ENCODE measurements at places on chromosomes 7 and 10.
A peak's percentile ranks its signal among the peaks of the same experiment; 100 is the strongest.

GRCh38 chr7:50866343-50867033, 83.8 kb upstream of the GRB10 start:
- no peak for DNase-seq

DNA sequence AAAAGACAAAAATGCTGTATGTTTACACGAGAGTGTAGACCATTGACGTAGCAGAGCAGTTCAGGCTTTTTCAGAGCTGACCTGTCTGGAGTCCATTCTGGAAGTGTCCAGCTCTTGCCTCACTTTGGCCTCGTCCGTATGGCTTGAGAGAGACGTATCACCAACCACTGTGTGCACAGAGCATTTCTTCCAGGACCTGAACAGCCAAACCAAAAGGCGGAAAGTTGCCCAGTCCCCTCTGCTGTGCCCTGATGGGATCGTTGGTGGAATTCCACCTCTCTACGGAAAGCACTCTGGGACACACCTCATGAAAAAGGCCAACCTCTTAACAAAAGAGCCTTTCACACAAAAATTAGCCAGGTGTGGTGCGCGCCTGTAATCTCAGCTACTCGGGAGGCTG, 184.7 kb upstream of the SH2B2 start:
- DNase-seq, result peak; percentile 54

GRCh38 chr10:91409069-91409868, 875 bp upstream of the HECTD2 start:
- DNase-seq, result peak; percentile 90

DNA sequence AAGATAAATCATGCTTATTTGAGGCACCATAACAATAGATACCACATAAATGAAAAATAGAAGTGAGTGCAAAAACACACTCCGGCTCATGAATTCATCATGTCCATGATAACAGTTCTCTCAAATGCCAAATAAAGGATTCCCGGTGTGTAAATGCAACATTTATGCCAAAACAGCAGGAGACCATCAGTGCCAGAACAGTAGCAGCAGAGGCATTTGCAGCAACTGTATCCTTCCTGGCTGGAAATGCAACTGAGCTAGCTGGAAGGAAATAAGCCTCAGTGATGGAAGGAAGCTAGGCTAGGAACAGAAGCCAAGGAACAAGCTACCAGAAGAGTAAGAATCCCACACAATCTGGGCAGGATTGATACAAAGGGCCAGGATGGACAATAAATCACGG, 79.9 kb upstream of the THSD7A start:
- no peak for DNase-seq

- no peak for DNase-seq
Measured at GRCh38 chr7:99128076-99128950, 15.6 kb downstream of the SMURF1 start.

DNA sequence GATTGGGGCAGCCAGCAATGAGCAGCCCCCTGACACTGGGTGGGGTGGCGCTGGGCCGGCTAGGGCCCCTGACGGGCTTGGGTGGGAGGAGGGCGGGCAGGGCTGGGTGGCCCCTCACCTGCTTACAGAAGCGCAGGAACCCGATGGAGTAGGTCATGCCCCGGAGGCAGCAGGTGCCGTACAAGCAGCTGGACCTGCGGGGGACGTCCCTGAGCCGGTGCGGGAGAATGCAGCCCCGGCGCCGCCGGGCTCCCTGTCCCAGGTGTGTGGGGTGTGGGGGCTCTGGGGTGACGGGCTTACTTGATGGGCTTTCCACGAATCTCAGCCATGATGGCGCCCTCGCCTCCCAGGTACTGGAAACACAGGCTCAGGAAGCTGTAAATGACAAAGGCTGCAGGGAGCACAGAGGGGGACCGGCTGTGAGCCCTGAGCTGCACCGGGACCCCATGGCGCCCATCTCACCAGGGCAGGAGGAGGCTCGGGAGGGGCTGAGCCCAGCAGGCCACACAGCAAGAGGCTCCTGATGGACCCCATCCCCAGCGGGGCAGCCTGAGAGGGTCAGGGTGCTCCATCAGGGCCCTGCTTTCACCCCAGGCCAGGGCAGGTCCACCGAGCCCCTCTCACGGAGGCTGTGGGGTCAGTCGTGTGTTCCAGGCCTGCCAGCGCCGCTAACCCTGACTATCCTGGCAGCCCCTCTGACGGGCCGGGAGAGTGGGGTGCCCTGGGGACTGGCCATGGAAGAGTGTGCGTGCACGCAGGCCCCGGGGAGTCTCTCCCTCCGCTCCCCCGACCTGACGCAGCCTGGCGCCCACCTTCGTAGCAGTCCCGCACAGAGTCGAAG, 5.8 kb downstream of the TMEM184A start:
- DNase-seq, result no peak

GRCh38 chr7:17530741-17531421, 232.4 kb downstream of the AHR start:
- DNase-seq, result no peak

DNA sequence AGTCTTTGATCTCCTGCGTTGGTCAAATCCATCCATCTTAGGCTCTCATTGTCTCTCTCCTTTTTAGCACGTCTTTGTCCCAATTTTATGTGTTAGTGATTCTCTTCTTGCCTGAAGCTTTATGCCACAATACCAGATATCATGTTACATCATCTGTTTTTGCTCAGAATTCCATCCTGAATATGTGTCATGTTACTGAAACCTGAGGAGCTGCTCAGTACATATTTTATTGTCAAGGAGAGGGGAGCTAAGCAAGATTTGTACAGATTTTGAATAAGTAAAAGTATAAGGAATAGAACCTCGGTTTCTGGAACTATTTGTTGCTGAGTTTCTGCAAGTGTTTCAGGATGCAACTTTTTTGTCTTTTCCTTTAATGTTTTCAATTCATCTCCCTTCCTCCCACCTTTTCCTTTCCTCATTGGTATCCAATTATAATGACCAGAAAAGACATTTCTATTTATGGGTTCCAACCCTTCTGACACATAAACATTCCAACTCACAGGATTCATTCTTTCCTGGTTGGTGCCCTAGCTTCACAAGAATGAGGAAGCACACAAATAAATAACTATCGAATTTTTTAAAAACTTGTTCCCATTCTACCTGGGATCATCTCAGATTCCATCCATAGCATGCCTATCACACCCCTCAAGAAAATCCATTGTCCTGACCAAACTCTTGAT, 291.8 kb downstream of the CRPPA start:
- DNase-seq, result no peak

DNA sequence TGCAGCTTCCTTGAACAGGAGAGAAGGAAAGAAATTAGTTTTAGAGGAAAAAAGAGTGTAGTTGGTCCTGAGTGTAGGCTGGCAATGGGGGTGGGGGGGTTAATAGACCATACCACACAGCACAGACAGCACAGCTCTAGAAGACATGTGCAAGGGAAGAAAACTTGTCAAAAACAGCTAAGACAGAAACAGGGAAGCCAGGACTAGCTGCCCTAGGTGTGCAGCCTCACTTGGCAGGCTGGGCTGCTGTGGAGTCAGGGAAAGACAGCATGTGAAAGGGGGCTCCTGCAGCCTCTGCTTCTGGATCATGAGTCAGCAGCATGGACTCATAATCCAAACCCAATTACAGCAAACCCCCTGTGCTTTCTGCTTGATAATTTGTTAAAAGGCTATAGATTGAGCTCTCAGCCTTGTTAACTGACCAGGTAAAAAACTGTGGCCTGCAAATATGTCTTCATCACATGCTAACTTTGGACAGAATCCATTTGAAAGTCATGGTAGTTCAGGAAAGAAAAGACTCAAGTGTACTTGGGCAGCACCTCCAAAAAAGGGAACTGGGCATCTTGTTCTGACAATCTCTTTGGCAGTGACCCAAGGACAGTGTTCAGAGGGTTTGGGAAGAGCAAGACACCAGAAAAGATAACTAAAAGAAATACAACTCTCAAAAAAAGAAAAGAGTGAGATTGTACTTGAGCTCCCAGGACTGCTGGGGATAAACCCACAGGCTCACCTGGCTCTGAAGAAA, 142.2 kb upstream of the VWC2 start:
- no peak for DNase-seq

GRCh38 chr7:132131196-132131595, 445.1 kb downstream of the PLXNA4 start:
- no peak for DNase-seq

GRCh38 chr10:72126184-72126871, 38.0 kb upstream of the SPOCK2 start:
- no peak for DNase-seq

- no peak for DNase-seq
Measured at GRCh38 chr7:36071605-36072004, 81.4 kb upstream of the EEPD1 start.

- no peak for DNase-seq
Measured at GRCh38 chr7:79507131-79507530, 53.7 kb upstream of the MAGI2 start.

GRCh38 chr7:140643416-140643815, 2.8 kb upstream of the DENND2A start:
- no peak for DNase-seq

- no peak for DNase-seq
Measured at GRCh38 chr10:105956550-105956949, 1208.0 kb downstream of the SORCS1 start.

DNA sequence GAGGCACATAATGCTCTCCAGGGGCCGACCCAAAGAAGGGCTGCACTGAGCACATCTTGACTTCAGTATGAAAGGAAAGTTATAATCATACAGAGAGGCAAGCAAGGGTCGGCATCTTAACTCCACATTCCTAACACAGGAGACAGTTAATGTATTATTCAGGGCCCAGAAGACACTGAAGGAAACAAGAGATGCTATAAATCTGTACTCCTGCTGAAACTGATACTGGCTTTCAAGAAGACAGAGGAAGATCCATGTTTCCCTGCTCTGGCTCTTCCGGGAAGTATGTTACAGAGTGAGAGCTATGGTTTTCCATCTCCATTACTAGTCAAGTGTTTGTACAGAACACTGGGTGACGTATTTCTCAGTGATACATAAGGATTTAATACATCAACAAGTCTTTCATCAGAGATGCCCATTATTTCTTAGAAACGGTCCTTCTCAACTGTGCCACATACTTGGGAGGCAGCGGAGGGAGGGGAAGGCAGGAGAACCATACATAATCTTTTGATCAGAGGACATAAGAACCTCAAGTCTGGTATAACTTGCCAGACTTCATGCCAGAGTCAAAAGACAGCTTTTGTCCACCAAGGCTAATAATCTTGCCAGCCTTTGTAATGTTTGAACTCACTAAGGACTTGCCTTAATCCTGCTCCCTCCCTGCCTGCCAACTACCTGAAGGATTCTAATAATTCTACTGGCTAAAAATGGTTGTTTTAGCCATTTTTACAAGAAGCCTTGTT, 58.1 kb downstream of the ENO4 start:
- DNase-seq, result no peak

DNA sequence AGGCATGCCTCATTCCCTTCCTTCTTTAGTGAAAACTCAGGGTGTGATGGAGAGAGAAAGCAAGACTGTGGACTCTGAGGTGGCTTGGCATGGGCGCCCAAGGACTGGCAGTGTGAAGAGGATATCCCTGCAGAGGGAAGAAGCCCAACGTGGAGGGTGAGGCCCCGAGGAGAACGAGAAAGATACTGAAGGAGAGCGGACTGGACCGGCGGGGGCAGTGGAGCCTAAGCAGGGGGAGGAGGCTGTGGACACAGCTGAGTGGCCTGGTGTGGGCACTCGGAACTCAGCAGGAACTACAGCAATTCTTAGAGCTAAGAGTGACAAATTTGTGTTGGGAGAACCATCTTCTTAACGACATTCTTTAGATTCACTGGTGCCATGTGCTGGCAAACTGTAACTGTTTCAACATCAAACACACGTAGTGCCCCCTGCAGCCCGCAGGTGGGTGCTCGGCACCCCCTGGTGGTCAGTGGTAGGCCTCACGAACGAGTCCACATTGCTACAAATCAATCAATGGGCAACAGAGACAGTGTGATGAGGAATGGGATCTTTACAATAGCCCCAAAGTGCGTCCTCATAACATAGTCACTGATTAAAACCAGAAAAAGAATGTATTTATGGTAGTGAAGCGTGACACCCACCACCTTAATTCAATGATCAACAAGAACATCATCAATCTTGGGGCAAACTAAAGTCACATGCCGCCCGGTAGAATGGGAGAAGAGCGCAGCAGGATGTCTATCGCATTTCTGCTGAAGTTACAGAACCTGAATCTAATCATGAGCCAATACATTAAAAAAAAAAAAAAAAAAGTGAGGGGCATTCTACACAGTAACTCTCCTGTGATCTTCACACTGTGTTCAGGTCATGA, 2.0 kb upstream of the SFTPA1 start:
- no peak for DNase-seq

DNA sequence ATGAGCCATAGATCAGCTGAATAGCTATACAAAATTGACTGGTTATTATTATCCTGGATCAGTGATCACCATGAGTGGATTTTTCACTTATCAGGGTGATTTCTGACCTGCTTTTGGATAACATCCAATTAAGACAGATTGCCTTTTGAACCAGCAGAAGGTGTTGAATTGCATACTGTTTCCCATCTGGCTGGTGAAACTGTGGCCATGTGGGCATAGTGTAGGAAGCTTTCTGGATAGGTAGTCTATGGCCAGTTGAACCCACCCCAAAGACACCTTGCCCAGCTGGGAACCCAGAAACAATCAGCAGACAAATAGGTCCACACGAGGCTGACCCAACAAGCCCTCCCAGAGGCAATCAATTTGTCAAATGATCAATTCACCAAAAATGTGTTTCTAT, 29.3 kb downstream of the DNAJC12 start:
- DNase-seq, result no peak

GRCh38 chr7:18975276-18975675, 142.2 kb downstream of the TWIST1 start:
- DNase-seq, result no peak

GRCh38 chr7:91941450-91941849, 788 bp downstream of the AKAP9 start:
- DNase-seq, result no peak

DNA sequence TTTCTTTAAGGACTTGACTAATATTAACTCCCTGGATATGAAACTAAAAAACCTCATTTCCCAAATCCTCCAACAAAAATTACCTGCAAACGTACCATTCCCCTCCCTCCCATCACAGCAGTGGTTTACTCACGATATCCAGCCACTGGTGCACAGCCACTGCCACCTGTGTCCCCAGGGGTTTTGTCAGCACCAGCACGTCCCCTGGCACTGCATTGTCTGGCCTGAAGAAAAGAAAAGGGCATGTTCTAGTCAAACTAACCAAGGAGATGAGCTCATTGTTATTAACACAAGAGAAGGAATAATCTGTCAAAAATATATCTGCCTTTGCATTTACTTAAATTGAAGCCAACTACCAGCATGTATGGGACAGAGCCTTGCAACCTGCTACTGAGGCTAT, 18.5 kb downstream of the SEPHS1 start:
- no peak for DNase-seq

DNA sequence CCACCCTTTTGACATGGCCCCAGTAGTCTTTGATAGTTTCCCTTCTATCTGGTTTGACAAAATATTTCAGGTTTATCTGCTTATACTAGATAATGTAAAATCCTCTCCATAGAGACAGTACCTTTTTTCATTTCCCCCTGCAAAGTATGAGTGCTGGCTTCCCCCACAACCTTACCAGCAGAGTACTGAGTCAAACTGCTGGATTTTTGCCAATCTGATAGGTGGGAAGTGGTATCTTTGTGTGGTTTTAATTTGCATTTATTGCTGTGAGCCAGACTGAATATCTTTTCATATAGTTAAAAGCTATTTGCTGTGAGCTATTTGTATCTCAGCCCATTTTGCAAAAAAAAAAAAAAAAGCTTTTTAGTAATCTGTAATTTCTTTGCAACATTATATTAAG, 32.1 kb upstream of the HECTD2 start:
- DNase-seq, result no peak
